ENCODE measurements at places on chromosomes 3 and 15.

DNA sequence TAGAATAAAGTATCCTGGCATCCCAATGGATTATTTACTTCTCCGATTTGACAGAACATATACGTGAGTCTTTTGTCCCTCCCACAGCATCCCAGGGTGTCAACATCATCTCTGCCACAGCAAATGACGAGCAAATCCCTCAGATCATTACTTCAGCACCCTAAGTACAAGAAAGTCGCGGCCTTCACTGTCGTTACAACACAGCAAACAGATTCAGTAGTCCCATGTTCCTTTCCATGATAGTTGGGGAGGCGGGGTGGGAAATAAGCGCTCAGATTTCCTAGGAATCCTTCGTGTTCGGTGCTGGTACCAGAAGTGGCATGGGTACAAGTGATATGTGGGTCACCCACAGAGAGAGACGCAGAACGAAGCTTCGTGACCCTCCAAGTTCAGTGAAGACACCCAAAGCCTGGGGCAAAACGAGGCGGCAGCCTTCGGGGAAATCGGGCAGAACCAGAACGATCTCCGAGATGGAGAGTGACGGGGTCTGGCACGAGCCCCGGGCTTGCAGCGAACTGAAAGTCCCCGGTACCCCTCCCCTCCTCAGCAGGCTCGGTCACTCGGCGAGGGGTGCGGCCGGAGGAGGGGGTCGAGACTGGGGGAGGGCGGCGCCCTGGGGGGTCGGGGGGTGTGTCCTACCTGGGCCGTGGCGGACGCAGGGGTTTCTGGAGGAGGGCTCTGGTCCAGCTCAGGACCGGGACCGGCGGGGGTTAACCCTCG, 619 bp downstream of the TTBK2 start:
- no peak for DNase-seq

- no peak for DNase-seq
Observed at GRCh38 chr15:40038275-40038637, 725 bp downstream of the SRP14 start.

- no peak for DNase-seq
Observed at GRCh38 chr3:72223116-72223515, 438.2 kb upstream of the PROK2 start.

DNA sequence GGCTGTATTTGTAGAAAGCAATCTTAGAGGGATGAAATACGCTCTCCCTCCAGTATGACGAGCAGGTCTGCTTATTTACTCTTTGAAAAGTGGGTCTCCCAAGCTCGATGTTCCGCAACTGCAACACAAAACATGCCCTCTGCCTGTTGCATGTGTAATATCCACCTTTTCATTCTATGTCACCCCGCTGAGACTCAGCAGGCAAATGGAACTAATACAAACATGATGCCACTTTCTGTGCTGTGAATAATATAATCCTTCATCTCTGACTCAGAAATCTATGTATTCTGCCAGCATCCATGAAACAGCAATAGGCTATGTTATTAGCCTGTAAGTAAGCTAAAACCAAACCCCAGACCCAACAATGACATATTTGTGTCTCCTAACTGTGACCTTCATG, 200.8 kb upstream of the TMCO5A start:
- DNase-seq = no peak

- no peak for DNase-seq
Observed at GRCh38 chr3:187025254-187025655, 94.9 kb downstream of the ST6GAL1 start.

- no peak for DNase-seq
Observed at GRCh38 chr15:65082303-65082953, 5.9 kb downstream of the KBTBD13 start.

- DNase-seq = no peak
Observed at GRCh38 chr3:107911337-107912000, 179.4 kb downstream of the CD47 start.

DNA sequence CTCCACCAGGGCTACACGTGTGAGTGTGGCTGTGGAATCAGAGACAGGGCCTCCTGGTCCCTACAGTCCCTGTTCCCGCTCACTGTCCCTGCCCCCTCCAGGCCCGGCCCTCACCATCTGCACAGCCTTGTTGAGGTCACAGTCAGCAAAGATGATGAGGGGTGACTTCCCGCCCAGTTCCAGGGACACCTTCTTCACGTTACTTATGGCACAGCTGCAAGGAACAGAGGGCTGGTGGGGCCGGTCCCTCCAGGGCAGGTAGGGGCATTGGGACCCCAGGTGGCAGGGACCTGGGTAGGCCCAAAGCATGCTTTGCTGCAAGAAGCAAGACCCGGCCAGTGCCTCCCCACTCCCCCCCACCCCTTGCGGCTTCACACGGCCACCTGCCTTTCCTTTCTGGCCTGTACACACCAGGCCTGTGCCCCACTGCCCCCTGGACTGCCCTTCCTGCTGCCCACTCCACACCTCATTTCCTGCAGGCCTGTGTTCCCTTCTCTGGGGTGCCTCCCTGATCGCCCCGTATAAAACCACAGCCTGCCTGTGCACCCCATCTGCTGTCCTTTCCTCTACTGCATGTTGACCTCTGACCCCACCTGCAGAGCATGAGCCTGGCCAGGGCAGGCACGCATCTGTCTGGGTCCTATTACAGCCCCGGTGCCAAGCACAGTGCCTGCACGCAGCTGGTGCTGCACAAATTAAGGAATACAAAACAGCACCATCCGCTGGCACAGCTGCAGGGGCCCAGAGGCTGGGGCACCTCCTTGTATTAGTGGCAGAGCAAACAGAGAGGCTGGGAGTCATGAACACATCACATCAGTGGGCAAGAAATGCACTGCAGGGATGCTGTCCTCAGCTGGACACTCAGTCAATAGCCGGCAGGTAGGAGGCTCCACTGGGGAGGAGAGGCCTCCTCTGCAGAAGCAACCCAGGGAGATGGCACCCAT, 30.8 kb upstream of the SLC41A3 start:
- DNase-seq = no peak

GRCh38 chr15:58495891-58496408, 64.2 kb downstream of the LIPC start:
- no peak for DNase-seq

DNA sequence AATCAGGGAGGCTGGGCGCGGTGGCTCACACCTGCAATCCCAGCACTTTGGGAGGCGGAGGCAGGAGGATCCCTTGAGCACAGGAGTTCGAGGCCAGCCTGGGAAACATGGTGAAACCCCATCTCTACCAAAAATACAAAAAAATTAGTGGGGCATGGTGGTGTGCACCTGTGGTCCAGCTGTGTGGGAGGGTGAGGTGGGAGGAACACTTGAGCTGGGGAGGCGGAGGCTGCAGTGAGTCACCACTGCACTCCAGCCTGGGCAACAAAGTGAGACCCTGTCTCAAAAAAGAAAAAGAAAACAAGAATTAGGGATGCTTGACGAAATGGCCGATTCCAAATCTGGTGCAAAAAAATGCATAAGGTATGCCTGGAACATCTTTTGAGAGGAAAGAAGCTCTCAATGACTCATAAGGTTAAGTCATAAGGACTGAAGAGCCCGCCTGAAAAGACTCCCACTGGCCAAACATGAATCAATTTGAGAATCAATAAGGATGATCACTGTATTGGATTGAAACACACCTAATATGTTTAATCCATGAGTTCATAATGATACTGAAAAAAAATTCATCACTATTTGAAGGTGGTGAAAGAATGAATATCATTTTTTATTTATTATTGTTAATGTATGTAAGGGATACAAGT, 27.7 kb downstream of the BLM start:
- no peak for DNase-seq

GRCh38 chr3:129224984-129225393, 24.4 kb upstream of the COPG1 start:
- peak; percentile 89 for DNase-seq

- no peak for DNase-seq
Observed at GRCh38 chr3:39982665-39983357, 173.4 kb downstream of the MYRIP start.

DNA sequence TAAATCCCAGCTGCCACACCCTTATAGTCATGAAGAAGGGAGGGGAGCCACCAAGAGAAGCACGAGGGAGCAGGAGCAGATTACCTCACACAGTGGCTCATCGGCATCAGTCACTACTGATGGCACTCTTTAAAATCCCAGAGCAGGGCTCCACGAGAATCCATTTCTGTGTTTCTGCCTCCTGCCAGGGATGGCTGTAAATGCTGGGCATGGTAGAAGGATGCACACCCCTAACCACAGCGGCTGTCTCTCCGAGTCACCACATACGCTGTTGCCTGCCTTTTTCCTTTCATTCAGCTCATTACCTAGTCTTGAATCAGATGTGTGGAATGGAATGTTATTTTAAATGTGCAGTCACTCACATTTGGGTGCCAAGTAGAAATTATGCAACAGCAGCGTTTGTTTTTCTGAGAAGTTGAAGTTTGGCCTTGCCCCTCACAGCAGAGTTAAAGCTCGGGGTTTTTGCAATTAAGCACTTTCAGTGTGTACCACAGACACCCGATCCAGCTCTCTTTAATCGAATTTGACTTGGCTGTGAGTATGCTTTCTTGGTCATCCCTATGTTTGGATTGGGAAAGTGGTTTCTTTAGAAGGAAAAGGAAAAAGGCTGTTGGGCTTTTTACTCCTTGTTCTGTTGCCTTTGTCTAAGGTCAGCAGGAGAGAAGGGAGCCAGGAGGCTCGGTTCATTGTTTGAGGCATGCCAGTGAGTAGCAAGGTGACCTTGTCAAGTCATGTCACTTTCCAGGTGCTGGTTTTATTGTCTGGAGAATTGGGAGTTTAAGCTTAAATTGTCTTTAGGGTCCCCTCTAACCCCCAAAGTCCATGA, 284.2 kb upstream of the TPM1 start:
- no peak for DNase-seq

DNA sequence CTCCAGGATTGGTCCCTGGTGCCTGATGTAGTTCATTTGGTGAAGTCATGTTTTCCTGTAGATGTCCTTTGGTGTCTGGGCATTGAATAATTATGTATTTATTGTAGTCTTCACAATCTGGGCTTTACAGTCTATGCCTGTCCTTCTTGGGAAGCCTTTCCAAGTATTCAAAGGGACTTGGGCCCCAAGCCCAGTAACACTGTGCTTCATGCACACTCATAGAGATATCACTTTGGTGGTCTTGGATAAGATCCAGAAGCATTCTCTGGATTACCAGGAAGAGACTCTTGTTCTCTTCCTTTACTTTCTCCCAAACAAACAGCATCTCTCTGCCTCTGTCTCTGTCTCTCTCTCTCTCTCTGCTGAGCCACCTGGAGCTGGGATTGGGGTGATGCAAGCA, 281.1 kb upstream of the GOLGA6L4 start:
- no peak for DNase-seq

- DNase-seq = no peak
Observed at GRCh38 chr3:192916371-192917027, 1.2 kb downstream of the MB21D2 start.

- no peak for DNase-seq
Observed at GRCh38 chr3:134916276-134916961, 121.4 kb downstream of the EPHB1 start.

- DNase-seq = no peak
Observed at GRCh38 chr15:39095218-39095879, 485.5 kb upstream of the THBS1 start.

GRCh38 chr3:111794711-111795110, 64.4 kb upstream of the PHLDB2 start:
- DNase-seq = no peak

GRCh38 chr3:41362638-41363559, 163.6 kb downstream of the CTNNB1 start:
- no peak for DNase-seq

GRCh38 chr3:187027531-187028278, 97.4 kb downstream of the ST6GAL1 start:
- no peak for DNase-seq

DNA sequence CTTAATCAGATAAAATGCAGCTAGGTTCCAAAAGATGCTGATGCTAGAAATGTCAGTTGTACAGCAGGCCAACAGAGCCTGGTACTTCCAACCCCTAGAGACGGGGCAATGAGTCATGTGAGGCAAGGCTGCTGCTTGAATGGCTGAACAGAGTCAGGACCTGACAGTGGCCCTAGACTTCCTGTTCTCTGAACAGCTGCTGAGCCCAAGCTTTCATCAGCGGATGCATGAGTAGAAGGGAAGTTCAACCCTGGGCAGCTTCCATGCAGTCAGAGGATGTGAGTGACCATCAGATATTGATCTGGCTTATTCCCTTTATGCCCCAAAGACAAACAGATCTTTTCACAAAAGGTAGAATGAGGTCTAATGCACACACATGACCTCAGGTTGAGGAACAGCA, 282.9 kb upstream of the COL8A1 start:
- no peak for DNase-seq

- no peak for DNase-seq
Observed at GRCh38 chr3:141051443-141052200, 475 bp downstream of the SPSB4 start.

- no peak for DNase-seq
Observed at GRCh38 chr15:60908332-60908731, 320.8 kb downstream of the RORA start.

DNA sequence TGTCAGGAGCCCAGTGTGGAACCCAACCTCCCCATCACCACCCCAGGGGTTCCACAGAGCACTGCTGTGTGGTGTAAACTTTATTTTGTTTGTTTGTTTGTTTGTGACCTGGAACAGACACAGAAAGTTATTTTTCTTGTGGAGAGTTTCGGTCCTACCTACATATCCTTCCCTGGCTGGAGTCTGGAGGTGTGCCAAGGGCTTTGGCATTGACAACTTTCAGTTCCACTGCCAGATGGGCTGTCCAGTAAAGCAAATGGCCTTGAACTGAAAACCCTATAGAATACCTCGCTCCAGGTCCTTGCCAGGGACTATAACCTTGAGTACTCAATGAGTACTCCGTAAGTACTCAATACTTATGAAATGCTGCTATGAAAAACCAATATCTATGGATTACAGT, 103.5 kb downstream of the MITF start:
- no peak for DNase-seq

- DNase-seq = no peak
Observed at GRCh38 chr3:3853544-3853943, 54.3 kb downstream of the LRRN1 start.

DNA sequence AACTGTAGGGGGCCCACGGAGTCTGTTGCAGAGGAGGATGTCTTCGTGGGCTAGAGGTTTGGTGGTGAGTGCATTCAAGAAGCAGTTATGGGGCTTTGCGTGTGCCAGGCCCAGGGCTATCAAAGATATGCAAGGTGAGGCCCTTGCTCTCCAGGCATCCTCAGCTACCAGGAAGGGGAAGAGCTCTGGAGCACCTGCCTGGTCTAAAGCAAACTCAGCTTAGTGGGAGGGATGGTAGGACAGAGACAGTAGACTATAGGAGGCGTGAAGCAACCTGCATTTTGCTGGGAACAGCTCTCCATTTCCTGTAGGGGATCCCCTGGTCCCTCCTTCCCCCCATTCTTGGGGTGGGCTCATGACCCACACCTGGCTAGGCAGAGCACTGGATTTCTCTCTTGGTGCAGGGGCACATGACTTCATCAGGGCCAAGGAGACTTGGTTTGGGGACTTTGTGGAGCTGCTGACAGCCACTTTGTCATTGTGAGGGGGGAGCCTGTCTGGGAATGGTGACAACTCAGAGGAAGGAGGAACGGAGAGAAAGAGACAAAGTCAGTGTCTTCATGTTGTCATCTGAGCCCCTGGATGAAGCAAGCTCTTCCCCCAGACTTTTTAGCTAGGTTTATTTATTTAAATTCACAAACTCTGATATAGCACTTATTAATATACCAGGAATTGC, 8.6 kb upstream of the EEFSEC start:
- DNase-seq = no peak

GRCh38 chr3:32106929-32107362, 526 bp downstream of the GPD1L start:
- DNase-seq = peak; percentile 22
